ENCODE measurements at places on chromosomes 13 and 19. TPM values are rescaled to one million over a fixed set of nuclear protein-coding genes. Genes with fewer than 3 reads are reported as not detected.

IRGC gene
- not detected for total RNA-seq

ZNF492 gene
- total RNA-seq: 0.81 TPM

LILRA6 gene
- total RNA-seq: 0.97 TPM

GRCh38 chr19:35153701-35154524 lies 622 bp upstream of the FXYD5 start:
- peaks cover 23% of the 10 kb centered on the region for H3K4me1 ChIP-seq
- peak overlapping the region; percentile 94 for H3K27ac ChIP-seq
- H3K27me3 ChIP-seq: no peaks in the 10 kb centered on the region
- H3K4me3 ChIP-seq: peak overlapping the region; percentile 93
- peaks cover 32% of the 10 kb centered on the region for H3K36me3 ChIP-seq
- peak; percentile 78 for DNase-seq

GRCh38 chr13:73903561-73903960 lies 230.6 kb downstream of the KLF12 start:
- no peaks in the 10 kb centered on the region for H3K27me3 ChIP-seq
- H3K4me3 ChIP-seq: no peak overlapping the region
- H3K27ac ChIP-seq: no peak overlapping the region
- no peaks in the 10 kb centered on the region for H3K36me3 ChIP-seq
- H3K4me1 ChIP-seq: peaks cover 3% of the 10 kb centered on the region
- no peak for DNase-seq

- H3K4me1 ChIP-seq: no peaks in the 10 kb centered on the region
- H3K27ac ChIP-seq: no peak overlapping the region
- no peaks in the 10 kb centered on the region for H3K27me3 ChIP-seq
- H3K4me3 ChIP-seq: no peak overlapping the region
Observed at GRCh38 chr19:3250675-3251074, 26.2 kb downstream of the CELF5 start.

- no peak overlapping the region for H3K27ac ChIP-seq
- H3K36me3 ChIP-seq: no peaks in the 10 kb centered on the region
- H3K4me3 ChIP-seq: no peak overlapping the region
- no peak for DNase-seq
- H3K27me3 ChIP-seq: no peaks in the 10 kb centered on the region
Observed at GRCh38 chr13:31101472-31102170, 60.1 kb downstream of the HSPH1 start.

- H3K4me3 ChIP-seq: no peak overlapping the region
- H3K27me3 ChIP-seq: no peaks in the 10 kb centered on the region
- H3K27ac ChIP-seq: no peak overlapping the region
- DNase-seq: no peak
Observed at GRCh38 chr19:38162094-38162493, 61.9 kb downstream of the DPF1 start.
